ENCODE measurements at places on chromosomes 6 and 20.

GRCh38 chr6:49692534-49692933 is 20.8 kb downstream of the CRISP2 start:
- DNase-seq: no peak

GRCh38 chr6:36116066-36116864 is 14.0 kb upstream of the MAPK13 start:
- no peak for DNase-seq

DNA sequence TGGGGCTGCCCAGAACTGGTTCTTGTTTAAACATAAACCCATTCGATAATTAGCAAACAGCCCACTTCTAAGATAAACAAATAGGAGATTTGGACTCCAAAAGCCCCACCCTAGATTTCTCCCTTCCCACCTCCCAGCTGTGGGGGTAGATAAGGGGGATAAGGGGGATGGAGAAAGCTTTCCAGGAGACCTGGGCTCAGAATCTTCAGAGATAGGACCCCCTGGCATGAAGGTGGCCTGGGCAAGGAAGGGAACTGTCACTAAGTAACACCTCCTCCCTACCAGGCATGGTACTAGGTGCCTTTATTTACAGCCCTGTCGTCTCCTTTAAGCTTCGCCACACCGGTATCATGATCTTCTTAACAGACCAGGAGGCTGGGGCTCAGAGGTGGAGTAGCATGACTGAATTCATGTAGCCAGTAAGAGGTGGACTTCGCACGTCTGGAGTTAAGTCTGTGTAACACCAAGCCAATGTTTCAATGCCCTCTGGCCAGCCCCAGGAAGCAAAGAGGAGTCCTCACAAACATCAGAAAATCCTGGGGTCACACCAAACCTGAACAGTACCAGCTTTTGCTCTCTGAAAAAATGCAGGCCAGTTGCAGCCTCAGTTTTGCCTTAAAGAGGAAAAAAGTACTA is 4.6 kb downstream of the SDC4 start:
- no peak for DNase-seq

DNA sequence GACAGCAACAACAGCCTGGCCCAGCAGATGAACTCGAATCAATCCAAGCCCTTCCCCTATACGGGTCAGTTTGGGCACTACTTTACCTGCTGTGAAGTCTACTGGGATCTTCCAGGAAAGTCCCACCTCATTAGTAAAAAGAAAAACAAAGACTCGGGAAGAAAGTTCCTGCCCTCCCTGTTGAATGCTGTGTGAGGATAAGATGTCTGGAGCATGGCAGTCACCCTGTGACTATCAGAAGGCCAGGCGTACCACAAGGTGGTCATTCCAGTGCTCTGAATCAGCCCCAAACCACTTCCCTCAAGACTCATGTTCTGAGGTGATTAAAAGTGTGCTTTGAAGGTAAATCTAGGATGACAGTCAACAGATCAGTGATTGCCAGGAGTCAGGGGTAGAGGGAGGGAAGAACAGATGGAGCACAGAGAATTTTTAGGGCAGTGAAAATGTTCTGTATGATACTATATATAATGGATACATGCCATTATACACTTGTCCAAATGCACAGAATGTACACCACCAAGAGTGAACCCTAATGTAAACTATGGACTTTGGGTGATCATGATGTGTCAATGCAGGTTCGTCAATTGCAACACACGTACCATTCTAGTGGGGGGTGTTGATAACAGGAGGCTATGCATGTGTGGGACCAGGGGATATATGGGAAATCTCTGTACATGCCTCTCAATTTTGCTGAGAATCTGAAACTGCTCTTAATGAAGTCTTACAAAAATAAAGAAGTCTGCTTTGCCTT is 14.7 kb downstream of the FKBP1A start:
- no peak for DNase-seq

- DNase-seq: no peak
Observed at GRCh38 chr6:48765352-48765961, 654.5 kb upstream of the PTCHD4 start.

DNA sequence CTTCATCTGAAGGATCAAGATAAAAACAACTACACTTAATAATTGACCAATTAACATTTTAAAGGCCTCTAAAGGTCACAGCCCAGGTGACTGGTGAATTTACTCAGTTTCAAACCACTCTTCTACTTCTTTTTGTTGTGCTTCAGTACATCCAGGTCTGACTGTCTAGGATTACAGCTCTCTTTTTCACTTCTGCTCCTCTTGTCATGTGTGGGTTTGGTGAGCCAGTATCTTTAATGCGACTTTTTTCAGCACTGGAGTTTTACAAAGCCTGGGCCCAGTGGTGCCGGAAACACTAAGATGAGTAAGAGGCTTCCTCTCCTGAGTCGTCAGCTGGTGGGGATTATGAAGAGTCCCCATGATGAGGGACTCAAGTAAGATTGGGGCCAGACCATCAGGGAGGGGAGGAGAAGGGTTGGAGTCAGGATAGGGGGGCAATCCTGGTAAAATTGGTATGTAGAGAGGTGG is 27.0 kb downstream of the HECA start:
- peak; percentile 82 for DNase-seq

- no peak for DNase-seq
Observed at GRCh38 chr6:56101141-56101553, 146.2 kb downstream of the COL21A1 start.

- DNase-seq: no peak
Observed at GRCh38 chr6:46983007-46983411, 59.1 kb downstream of the ADGRF1 start.

GRCh38 chr20:61437280-61438206 is 185.5 kb downstream of the CDH4 start:
- DNase-seq: no peak

DNA sequence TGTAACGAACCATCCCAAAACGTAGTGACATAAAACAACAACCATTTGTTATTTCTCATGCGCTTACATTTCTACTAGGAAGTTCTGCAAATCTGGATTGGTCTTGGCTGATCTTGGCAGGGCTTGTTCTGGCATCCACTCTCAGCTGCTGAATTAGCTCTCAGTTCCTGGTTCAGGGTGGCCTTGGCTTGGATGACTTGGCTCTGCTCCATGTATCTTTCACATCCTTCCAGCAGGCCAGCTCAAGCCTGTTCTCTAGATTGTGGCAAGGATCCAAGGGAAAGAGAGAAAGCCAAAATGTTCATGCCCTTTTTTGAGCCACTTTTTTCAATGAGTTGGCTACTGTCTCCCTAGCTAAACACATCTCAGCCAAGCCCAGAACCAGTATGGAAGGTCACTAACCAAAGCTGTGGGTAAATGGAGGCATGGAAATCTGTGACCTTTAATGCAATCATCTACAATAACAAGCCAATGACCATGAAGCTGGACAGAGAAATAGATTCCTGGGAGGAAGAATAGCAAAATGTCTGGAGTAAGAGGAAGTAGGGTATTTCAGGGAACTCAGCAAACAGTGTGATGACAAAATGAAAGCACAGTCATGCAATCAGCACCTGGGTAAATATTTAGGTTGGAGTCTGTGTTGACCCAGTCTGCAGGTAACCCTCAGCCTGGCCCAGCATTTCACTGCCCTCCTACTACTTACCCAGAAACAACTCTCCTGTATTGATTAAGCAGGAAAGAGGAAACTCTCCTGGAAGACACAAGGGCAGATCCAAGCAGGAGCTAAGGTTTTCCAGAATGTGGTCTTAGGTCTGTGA is 32.7 kb upstream of the SNAP25 start:
- no peak for DNase-seq

GRCh38 chr20:63959699-63960075 is 3.5 kb upstream of the UCKL1 start:
- DNase-seq: no peak

- DNase-seq: no peak
Observed at GRCh38 chr6:142055219-142055618, 77.5 kb upstream of the GJE1 start.

DNA sequence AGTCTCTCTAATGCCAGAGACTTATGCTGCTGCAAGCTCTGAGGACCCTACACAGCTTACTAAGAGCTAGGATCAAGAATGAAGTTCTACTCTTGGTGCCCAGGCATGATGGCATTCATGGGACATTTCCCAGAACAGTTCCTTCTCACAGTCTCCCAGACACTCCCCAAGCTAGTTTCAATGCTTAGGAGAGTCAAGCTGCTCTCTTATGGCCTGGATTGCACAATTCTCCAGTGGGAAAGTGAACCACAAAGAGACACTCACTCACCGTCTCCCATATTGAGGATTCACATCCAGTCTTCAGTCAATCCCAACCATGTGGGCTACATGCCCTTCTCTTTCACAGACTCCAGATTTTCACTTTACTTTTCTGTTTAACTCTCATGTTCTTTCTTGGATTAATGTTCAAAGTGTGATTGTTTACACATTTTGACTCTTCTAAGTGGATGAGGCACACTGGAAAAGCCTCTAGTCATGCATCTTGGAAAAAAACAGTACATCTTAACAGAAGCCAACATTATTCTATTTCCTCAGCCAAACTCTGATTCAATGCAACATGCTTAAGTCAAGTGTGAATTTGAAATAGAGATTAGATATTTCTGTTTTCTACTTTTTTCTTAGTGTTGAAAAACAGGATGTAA is 447.8 kb upstream of the BTBD3 start:
- DNase-seq: no peak

DNA sequence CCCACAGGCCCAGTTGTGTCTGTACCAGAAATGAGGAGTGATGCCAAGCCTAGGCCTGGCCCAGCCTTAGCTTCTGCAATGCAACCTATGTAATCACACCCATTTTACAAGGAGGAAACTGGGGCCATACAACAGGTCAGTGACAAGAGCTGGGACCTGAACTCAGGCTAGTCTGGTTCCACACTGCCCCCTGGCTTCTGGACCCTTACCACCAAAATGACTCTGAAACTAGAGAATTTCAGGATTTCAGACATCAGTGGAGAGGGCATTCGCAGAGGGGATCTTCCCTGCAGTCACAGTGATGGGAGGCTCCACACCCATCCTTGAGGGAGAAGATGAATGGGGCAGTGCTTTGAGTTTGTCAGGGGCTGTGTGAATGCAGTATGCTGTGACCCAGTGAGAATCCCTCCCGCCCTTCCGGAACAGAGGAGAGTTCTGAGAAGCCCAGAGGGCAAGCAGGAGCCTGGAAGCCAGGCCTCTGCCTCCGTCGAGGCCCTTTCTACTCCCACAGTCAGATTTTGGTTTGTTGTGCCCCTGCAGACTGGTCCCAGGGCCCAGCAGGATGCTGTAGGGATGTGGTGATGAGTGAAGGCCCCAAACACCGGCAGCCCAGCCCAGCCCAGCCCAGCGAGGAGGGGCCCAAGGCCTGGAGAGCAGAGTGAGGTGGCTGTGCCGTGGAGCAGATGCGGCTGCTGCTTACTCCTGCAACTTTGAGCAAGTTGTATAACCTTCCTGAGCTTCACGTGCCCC is 48.1 kb upstream of the MYL9 start:
- peak; percentile 10 for DNase-seq

DNA sequence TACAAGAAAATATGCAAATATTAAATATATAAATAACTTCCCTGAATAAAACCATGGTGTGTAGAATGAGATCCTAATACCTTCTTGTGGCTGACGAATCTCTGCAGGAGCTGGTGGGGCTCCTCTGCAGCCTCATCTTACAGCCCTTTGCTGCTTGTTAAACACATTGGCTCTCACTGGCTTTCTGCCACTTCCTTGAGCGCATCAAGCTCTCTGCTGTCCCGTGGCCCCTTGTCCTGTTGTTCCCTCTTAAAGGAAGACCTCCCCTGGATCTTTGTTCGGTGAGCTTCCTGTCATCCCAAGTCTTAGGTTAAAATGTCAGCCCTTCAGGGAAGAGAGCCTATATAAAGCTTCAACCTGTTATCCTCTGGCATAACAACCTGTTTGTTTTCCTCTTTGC is 519.6 kb downstream of the DOK5 start:
- no peak for DNase-seq

- no peak for DNase-seq
Observed at GRCh38 chr6:62479697-62480220, 193.7 kb upstream of the KHDRBS2 start.

GRCh38 chr6:147262946-147263345 is 58.7 kb downstream of the STXBP5 start:
- DNase-seq: no peak

- DNase-seq: no peak
Observed at GRCh38 chr6:162178666-162179065, 548.9 kb downstream of the PRKN start.

DNA sequence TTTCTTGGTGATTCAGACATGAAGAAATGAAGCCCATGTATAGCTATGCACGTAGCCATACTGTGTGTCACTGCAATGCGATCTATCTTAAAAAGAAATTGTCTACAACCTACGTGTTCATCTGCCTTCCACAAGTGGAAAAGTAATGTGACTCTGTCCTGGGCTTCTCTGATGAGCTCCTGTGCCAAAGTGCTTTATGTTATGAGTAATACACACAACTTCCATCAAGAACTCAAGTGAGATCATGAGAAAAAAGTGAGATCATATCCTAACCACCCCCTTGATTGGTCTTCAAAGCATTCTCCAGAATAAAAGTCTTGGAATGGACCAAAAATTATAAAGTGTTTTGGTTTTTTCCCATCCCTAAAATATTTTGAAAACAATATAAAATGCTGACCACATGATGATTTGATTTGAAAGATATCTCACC is 114.3 kb downstream of the DST start:
- no peak for DNase-seq

DNA sequence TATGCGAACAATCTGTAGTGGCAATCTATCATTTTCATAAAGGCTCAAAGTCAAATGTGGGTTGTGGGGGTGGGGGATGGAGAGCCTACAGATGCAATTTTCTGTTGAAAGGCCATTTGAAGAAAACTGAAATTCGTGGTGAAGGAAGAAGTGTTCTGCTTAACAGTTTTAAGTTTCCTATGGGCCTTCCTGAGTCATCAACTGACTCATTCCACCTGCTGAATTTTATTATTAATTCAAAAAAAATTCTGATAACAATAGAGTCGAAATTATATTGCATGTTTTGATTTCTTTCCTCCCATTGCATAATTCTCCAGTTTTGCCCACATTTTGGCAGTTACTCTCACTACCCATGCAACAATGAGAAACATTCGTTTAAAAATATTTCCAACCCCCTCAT is 622.3 kb upstream of the ARID1B start:
- no peak for DNase-seq

- no peak for DNase-seq
Observed at GRCh38 chr6:51644426-51644825, 443.0 kb downstream of the PKHD1 start.

DNA sequence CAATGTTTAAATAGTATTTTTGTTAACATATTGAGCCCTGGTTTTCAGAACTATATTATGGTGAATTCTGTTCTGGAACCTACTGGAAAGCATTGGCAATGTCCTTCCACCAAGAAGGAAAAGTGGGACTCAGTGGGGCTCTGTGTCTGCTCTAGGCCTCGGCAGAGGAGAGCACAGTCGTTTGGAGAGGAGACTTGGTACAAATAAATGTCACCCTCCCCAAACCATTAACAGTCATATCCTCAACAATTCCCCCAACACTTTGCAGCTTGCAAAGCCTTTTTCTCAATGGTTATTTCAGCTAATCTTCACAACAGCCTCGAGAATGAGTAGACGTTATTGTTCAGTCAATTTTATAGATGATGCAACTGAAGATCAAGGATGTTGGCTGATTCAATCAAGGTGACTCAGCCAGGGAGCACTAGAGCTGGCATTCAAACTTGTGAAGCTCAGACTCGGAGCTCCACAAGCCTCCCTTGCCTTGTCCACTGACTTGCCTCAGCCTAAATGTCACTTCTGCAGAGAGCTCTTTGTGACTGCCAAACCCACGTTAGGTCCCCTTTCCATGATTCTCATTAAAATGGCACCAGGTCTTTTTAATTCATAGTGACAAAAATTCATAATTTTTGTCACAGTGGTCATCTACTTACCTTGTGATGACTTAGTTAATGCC is 60.6 kb downstream of the TOX2 start:
- DNase-seq: no peak

- DNase-seq: no peak
Observed at GRCh38 chr20:38926934-38927616, 858 bp downstream of the FAM83D start.

Data from stimulated activated CD4-positive, alpha-beta T cell treated with anti-CD3 and anti-CD28 coated beads, Interleukin-4, amount 100 ng/mL, for 24 hours (primary cell).